ENCODE measurements at places on chromosomes 5 and 9.

DNA sequence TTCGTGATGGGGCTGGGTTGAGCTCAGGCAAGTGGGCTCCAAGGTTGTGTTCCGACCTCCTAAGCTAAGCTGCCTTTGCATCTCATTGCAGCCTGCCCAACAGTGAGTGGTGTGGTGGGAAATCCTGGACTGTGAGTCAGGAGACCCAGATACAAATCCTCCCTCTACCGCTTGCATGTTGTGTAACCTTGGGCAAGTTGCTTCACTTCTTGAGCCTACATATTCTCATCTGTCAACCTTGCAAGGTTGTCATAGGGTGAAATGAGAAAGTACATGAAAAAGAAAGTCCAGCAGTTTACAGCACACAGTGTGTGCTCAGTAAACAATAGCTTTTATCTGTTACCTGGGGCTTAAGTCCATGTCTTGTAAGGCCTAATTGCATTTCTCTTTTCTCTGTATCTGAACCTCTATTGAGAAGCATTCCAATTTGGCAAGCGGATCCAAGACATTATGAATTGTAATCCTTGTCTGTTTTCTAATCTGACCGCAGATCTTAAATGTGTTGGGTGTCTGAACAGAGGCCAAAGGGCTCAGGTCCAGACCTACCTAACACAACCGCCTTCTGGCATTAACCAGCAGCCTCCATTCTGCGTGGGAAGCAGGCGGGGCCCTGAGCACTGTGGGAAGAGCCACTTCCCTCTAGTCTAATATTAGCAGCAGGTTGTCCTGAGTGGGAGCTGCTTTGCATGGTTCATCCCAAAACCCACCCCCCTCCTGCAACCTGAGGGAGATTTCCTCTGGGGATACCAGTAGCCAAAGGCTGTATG lies 1.8 kb upstream of the GALNT12 start:
- DNase-seq, result no peak

GRCh38 chr5:15702102-15702501 lies 202.1 kb downstream of the FBXL7 start:
- peak; percentile 55 for DNase-seq

DNA sequence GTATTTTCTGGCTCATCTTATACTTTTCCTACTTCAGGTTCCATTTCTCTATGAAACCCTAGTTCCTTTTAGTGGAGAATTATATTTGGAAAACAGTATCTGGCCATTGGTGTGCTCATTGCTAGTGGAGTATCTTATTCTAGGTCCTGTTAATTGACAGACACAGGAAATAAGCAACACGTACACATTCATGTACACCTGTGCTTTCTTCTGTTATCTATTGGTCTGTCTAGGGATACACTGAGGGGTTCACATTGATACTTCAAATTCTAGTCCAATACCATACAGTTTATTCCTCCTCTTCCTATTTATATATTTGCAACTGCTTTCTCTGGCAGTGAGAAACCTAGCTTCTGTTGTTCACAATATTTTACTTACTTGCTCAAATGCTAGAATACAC lies 110.2 kb downstream of the FER start:
- no peak for DNase-seq

DNA sequence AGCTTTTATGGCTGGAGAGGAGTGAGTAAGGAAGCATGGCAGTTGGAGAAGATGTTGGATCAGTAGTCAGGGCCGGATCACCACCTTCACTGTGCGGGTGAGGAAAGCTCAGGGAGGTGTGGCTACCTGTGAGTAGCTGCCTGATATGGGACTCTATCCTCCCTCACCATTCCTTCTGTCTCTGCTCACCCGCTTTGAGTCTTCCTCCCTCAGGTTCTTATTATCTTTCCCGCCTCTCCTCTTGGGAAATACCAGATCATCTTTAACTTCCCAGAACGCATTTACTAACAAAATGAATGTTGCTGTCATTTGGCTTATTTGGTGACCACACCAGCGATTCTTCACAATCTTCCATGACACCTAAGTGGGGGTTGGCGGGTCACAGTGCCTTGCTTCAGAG lies 140.7 kb upstream of the GPR151 start:
- no peak for DNase-seq

- no peak for DNase-seq
Observed at GRCh38 chr9:108041551-108041950, 552.0 kb upstream of the KLF4 start.

DNA sequence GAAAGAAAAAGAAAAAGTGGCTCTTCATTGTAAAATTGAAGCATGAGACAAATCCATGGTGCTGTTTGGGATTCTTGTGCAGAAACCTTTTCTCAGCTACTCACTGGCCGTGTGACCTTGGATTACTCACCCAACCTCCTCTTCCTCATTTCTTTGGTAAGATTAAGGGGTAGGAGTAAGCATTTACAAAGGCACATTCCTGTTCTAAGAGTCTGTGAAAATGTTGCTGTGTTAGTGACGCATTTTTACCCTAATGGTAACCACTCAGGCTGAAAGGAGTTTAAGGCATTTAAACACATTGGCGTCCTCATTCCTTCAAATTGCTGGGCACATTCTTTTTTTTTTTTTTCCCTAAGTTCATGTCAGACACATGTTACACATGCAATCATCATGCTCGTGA lies 4.3 kb downstream of the RAI14 start:
- no peak for DNase-seq

DNA sequence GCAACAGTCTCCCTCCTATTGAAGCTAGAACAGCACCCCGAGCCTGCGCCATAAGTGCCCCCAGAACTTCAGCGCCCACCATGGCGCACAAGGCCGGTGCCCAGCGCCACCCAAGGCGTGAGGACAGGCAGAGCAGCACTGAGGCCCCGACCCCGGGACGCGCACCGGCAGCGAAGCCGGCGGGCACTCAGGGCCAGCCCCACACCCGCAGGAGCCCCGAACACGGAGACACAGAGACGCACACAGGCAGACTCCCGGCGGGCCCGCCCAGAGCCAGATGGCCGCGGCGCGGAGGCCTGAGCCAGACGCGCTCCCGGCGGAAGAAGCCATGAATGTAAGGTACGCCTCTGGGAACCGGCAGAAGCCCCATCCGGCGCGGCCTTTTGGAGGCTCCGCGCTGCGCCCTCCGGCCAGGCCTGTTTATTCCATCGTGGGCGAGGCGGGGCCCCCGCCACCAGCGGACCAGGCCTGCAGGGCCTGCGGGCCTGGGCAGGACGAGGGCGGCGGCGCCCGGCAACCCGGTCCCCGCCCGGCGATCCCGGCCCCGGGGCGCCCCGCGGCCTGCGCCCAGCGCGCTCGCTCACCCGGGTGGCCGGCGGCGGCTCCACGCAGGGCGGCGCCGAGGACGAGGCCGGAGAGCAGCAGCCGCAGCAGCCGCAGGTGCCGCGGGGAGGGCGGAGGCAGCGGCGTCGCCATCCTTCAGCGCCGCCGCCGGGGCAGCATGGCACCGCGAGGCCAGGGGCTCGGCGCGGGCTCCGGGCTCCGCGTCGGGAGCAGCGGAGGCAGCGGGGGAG lies 486 bp downstream of the NPDC1 start:
- peak; percentile 31 for DNase-seq

DNA sequence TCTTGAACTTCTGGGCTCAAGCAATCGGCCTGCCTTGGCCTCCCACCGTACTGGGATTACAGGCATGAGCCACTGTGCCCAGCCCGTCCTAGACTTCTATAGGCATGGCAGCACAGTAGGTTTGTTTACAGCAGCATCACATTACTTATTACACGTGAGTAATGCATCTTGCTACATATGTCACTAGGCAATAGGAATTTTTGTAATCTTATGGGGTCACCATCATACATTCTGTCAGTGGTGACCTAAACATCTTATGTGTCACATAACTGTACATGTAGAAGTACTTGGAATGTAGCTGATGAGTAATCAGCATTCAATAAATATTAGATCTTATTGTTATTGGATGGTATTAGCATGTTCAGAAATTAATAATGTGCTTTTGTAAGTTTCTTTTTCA lies 22.9 kb upstream of the ABCA1 start:
- DNase-seq, result no peak

DNA sequence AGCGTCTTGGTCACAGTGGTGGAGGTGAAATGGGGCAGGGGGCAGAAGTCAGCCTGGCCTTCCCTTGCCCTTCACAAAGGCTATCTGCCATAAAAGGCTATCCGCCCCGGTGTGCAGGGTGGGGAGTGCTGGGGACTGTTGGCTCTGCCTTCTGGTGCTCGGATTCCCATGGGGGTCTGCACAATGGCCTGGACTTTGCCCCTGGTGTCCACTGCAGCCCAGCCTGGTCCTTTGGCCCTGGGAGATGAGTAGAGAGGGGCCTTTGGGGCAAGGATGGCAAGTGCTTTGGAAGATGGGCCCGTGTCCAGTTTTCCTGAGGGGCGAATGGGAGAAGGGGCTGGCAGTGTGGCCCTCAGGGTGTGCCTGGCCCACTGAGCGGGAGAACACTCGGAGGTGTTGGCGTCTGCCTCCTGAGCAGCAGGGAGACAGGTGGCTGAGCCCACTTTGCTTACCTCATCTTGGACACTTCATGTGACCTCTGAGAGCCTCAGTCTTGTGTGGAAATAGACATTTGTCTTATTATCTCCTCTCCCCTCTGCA lies 69.9 kb downstream of the HSPA4 start:
- DNase-seq, result no peak

DNA sequence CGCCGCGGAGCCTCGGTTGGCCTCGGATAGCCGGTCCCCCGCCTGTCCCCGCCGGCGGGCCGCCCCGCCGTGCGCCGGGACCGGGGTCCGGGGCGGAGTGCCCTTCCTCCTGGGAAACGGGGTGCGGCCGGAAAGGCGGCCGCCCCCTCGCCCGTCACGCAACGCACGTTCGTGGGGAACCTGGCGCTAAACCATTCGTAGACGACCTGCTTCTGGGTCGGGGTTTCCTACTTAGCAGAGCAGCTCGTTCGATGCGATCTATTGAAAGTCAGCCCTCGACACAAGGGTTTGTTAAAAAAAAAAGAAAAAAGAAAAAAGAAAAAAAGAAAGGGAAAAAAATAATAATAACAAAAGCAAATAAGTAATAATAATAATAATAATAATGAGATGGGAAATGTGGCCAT lies 112.8 kb downstream of the GCNT1 start:
- no peak for DNase-seq

DNA sequence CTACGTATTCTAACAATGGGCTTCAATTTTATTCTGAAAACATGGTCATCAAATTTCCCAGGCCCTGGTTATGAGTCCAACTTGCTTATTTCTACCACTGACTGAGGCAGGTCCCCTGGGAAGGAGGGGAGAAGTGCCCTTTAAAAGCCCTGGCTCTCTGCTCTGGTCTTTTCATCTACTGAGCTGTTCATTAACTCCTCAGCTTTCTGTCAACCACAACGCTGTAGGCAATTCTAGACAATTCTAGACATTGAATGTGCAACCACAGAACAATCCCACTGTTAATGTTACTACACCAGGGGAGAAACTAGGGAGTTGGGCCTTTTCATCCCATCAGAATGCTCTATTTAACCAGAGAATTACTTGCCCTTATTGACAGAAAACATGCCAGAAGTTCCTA lies 10.0 kb downstream of the MOCS2 start:
- no peak for DNase-seq

DNA sequence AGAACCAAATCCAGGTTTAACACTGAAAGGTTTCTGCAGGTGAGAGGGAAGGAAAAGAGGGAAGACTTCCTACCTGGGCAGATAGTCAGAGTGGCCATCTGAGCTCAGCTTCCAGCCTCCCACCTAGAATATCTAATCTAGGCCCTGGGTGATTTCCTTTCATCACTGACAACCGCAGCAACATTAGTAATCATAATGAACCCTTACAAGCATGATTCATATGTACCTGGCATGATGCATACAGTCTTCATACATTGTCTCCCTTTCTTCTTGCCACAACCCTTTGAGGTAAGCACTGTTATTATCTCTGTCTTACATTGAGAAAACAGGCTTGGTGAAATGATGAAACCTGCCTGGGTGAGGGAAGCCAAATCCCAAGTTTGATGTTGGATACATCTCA lies 13.5 kb downstream of the AFAP1L1 start:
- no peak for DNase-seq

DNA sequence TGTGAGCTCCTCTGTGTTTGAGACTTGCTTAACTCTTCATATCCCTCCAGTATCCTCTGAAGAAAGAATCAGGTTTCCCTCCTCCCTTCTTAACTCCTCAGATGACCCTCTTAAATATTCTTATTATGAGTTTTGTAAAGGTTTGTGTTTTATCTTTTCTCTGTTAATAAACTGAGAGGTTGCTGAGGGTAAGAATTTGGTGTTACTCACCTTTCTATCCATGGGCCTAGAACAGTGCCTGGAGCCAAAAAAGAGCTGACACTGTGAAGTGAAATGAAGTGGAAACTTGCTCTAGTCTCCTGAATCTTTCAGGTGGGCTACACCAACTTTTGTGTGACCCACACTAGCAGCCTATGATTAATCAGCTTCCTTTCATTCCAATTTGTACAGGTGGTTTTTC lies 208.4 kb downstream of the CSNK1G3 start:
- no peak for DNase-seq

- DNase-seq, result no peak
Observed at GRCh38 chr5:14225173-14225834, 82.2 kb downstream of the TRIO start.

DNA sequence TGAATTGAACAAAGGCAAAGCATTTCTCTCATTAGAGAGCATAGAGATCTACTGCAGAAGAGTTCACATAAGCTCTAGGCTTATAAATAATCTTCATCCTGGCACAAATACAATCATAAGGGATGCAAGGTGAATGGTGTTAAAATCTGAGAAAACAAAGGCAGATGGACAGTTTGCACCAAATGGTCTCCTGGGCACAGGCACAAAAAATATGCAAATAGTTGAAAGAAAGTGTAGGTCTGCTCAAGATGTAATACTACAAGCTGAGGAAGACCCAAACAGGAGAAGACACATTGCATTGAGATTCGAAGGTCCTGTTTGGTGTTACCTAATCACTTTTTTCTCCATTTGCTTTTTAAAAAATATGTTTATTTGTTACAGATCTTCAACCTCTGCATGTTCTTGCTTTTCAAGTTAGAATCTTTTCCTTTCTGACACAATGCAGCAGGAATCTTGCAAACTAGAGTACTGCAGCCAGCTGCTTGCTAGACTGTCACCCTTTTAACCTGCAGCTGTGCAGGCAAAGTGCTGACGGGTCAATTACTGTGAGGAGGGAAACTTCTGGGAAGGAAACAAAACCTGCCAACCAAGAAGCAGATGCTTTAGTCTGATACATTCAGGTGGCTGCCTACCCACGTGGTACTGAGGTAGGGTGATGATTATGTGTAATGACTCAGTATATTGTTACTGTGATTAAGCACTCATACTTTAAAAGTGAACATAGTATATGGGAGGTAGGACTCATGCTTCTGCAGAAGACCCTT lies 1048.6 kb upstream of the SEMA6A start:
- DNase-seq, result peak; percentile 2

- no peak for DNase-seq
Observed at GRCh38 chr9:92986176-92987119, 39.1 kb downstream of the FGD3 start.
